ENCODE measurements at places on chromosomes 5 and 9.

DNA sequence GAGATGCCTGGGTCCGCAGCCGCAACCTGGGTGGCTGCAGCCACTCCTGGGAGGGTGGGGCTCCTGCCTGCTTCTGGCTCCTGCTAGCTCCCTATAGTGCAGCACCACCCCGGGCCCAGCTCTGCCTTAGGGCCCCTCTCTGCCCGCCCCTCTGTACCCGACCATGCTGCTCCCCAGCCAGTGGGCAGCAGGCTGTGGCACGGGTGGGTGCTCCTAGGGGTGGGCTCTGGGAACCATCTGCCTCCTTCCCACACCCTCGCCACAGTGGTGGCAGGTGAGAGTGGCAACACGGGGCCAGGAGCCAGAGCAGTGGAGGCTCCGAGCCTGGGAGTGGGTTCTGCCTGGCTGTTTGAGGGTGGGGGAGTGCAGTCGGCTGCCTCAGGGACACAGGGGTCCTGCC is 7.8 kb upstream of the MTMR12 start:
- no peak for DNase-seq
- no peaks in the 10 kb centered on the region for H3K27me3 ChIP-seq
- peaks cover 1% of the 10 kb centered on the region for H3K36me3 ChIP-seq
- no peak overlapping the region for H3K4me3 ChIP-seq

GRCh38 chr9:71120501-71121247 is 747 bp downstream of the TRPM3 start:
- no peak for DNase-seq
- no peaks in the 10 kb centered on the region for H3K4me1 ChIP-seq
- H3K4me3 ChIP-seq = no peak overlapping the region
- H3K27me3 ChIP-seq = peaks cover 7% of the 10 kb centered on the region
- H3K27ac ChIP-seq = no peak overlapping the region

DNA sequence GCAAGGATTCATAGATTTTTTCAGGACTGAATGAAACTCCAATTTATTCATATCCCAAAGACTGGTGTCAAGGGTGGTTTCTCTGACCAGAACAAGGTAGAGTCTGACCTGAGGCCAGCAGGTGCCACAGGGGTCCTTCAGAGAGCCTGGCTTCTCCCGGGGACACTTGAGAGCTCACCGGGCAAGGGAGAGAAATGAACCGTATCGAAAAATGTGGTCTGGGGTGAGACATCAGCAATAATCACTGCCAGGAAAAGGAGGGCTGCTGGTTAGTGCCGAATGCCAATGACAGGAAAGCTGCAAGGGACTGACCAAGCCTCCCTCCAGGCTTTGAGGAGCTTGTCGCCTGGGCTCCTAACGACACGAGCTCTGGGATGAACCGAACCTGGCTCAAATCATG is 142.7 kb downstream of the TTLL11 start:
- DNase-seq = no peak
- H3K27ac ChIP-seq = no peak overlapping the region
- no peaks in the 10 kb centered on the region for H3K27me3 ChIP-seq
- no peaks in the 10 kb centered on the region for H3K4me1 ChIP-seq
- H3K4me3 ChIP-seq = no peak overlapping the region
- no peaks in the 10 kb centered on the region for H3K36me3 ChIP-seq

GRCh38 chr5:172223901-172224873 is 30.2 kb downstream of the EFCAB9 start:
- H3K36me3 ChIP-seq = peaks cover 50% of the 10 kb centered on the region
- peaks cover 30% of the 10 kb centered on the region for H3K4me1 ChIP-seq
- no peak overlapping the region for H3K4me3 ChIP-seq
- no peaks in the 10 kb centered on the region for H3K27me3 ChIP-seq
- peak; percentile 77 for DNase-seq

GRCh38 chr5:156473269-156473908 is 146.4 kb downstream of the SGCD start:
- peaks cover 10% of the 10 kb centered on the region for H3K27me3 ChIP-seq
- H3K27ac ChIP-seq = no peak overlapping the region
- peaks cover 3% of the 10 kb centered on the region for H3K4me1 ChIP-seq

- no peak for DNase-seq
- no peaks in the 10 kb centered on the region for H3K36me3 ChIP-seq
- no peak overlapping the region for H3K27ac ChIP-seq
- no peak overlapping the region for H3K4me3 ChIP-seq
Observed at GRCh38 chr9:19162956-19163355, 35.7 kb upstream of the PLIN2 start.

DNA sequence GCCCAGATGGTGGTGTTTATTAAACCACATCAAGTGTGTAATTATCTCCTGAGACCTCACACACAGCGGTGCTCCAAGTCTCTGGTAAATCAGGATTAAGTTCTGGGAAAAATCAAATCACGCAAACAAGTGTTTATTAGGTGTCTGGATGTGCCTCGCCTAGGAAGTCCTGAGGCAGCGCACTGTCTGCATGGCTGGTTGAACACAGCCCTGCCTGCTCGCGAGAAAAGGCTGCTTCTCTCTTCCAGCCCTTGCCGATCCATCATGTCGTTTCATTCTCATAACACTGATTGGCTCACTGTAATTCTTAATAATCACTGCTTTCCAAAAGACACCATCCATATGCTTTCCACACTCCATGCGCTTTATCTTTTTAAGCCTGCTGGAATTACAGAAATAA is 229.6 kb upstream of the DAP start:
- peaks cover 8% of the 10 kb centered on the region for H3K4me1 ChIP-seq
- H3K27me3 ChIP-seq = peaks cover 13% of the 10 kb centered on the region
- no peak for DNase-seq
- no peak overlapping the region for H3K27ac ChIP-seq

GRCh38 chr9:109914280-109915027 is 134.5 kb downstream of the PALM2AKAP2 start:
- H3K36me3 ChIP-seq = no peaks in the 10 kb centered on the region
- H3K4me3 ChIP-seq = no peak overlapping the region
- peaks cover 16% of the 10 kb centered on the region for H3K4me1 ChIP-seq
- H3K27me3 ChIP-seq = peaks cover 4% of the 10 kb centered on the region
- DNase-seq = no peak
- no peak overlapping the region for H3K27ac ChIP-seq

DNA sequence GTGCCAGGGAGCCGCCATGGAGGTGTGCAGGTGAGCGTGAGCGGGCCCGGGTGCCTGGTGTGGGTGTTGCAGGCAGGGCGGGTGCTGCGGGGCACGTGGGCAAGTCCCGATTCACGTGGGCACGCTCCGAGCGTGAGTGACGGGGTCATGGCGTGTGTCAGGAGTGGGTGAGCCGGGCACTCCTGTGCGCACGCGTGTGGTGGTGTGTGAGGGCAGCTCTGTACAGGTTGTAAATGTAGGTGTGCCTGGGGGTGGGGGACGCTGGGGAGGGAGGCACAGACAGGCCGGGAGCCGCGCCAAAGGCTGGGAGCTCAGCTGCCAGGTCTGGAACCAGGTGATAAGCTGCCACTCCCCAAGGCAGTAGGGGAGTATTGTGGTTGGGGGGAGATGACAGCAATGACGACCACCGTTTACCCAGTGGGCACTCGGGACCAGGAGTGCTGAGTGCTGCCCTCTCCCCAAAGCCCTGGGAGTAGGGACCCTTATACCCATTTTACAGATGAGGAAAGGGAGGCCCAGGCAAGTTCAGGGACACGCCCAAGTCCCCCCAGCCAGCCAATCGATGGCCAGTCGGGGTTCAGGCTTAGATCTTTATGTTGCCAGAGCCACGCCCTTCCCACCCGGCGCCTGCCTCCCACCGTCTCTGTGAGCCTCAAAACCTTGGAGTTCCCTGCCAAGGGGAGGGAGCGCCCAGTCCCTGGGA is 9.6 kb downstream of the NCS1 start:
- H3K36me3 ChIP-seq = no peaks in the 10 kb centered on the region
- H3K27me3 ChIP-seq = no peaks in the 10 kb centered on the region
- H3K27ac ChIP-seq = no peak overlapping the region
- no peak for DNase-seq
- no peak overlapping the region for H3K4me3 ChIP-seq
- H3K4me1 ChIP-seq = no peaks in the 10 kb centered on the region

- H3K36me3 ChIP-seq = no peaks in the 10 kb centered on the region
- H3K4me3 ChIP-seq = no peak overlapping the region
- H3K27ac ChIP-seq = no peak overlapping the region
- H3K27me3 ChIP-seq = no peaks in the 10 kb centered on the region
- peaks cover 2% of the 10 kb centered on the region for H3K4me1 ChIP-seq
Observed at GRCh38 chr5:89293810-89294209, 410.8 kb upstream of the MEF2C start.

GRCh38 chr9:124814164-124814535 is 37.2 kb downstream of the OLFML2A start:
- no peak overlapping the region for H3K4me3 ChIP-seq
- no peak overlapping the region for H3K27ac ChIP-seq
- peaks cover 7% of the 10 kb centered on the region for H3K4me1 ChIP-seq
- no peak for DNase-seq
- H3K27me3 ChIP-seq = peaks cover 6% of the 10 kb centered on the region
- H3K36me3 ChIP-seq = no peaks in the 10 kb centered on the region

GRCh38 chr5:115758356-115758755 is 58.1 kb downstream of the CDO1 start:
- peak; percentile 4 for DNase-seq
- H3K27me3 ChIP-seq = peaks cover 22% of the 10 kb centered on the region
- no peak overlapping the region for H3K27ac ChIP-seq
- H3K4me1 ChIP-seq = no peaks in the 10 kb centered on the region

DNA sequence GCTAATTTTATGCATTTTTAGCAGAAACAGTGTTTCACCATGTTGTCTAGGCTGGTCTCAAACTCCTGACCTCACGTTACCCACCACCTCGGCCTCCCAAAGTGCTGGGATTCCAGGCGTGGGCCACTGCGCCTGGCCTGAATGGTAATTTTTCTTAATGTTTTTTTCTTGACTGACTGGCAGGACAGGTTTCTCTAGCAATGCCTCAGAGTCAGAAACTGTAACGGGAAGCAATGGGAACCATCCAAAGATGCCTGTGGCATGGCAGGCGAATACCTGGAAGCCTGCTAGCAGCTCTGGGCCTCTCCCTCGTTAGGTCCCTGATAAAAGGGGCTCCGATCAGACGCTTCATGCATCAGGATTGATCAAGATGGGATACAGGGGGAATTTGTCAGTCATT is 639.2 kb downstream of the NR2F1-AS1 start:
- no peak overlapping the region for H3K4me3 ChIP-seq
- no peak overlapping the region for H3K27ac ChIP-seq
- no peaks in the 10 kb centered on the region for H3K36me3 ChIP-seq

DNA sequence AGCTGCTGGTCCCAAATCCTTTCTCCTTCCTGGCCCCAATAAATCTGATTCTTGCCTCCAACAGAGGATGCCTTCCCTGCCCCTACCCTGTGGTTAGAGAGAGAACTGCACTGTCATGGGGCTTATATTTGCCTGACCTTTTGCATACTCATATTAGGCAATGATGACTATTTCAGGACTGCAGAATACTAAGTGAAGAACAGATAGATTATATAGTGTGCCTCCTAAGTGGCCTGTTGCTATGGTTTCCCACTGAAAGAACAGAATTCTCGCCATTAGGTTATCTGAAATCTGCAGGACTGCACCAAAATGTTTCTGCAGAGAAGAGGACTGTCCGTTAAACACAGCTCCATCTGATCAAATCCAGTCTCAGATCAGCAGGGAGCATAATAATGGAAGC is 87.3 kb upstream of the CCNG1 start:
- H3K4me3 ChIP-seq = no peak overlapping the region
- DNase-seq = no peak
- peaks cover 1% of the 10 kb centered on the region for H3K27me3 ChIP-seq

DNA sequence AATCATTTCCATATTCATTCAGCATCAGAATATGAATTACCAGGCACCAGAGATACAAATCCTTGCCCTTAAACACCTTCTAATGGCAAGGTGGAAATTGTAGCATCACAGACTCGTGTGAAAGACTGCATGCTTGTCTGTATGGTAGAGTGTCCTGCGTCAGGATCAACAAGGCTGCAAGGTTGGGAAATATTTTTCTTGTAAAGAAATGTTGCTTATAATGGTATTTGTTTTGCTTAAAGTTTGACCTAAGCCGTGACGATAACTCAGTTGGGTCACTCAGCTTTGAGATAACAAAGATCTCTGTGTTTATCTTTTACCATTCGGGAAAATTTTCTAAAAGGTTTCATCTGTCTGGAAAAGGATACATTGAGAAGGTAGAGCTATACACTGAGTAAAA is 87.6 kb downstream of the BASP1 start:
- H3K36me3 ChIP-seq = no peaks in the 10 kb centered on the region
- DNase-seq = no peak
- H3K27me3 ChIP-seq = no peaks in the 10 kb centered on the region
- no peak overlapping the region for H3K4me3 ChIP-seq
- no peaks in the 10 kb centered on the region for H3K4me1 ChIP-seq
- no peak overlapping the region for H3K27ac ChIP-seq

DNA sequence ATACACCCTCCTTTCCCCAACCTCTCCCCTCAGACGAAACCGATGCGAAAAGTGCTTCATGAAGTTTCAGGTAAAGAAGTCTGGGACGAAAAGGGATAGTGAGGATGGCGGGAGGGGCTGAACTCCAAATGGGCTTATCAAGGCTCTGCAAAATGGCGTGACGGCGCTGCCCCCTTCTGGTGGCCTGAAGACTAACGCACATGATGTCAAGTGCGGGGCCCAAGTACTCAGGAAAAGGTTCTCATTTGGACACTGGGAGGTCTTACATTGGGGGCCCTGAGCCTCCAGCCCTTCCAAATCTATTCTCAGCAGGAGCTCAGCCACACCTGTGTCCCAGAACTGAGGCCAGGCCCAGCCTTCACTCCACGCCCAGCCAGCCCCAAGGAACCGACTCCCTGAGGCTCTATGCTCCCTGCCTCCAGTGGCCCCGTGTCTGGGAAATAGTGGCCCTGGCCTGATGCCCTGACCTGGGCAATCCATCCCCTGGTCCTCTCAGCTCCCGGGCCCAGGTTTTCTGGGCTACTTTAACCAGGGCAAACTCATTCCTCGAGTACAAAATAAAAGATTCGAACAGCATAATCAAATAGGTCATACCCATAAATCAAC is 119.9 kb downstream of the KCNIP1 start:
- peak; percentile 53 for DNase-seq
- no peak overlapping the region for H3K27ac ChIP-seq
- no peak overlapping the region for H3K4me3 ChIP-seq

- DNase-seq = no peak
- no peaks in the 10 kb centered on the region for H3K36me3 ChIP-seq
- no peak overlapping the region for H3K4me3 ChIP-seq
- no peak overlapping the region for H3K27ac ChIP-seq
- no peaks in the 10 kb centered on the region for H3K4me1 ChIP-seq
Observed at GRCh38 chr9:106112935-106113334, 418.6 kb downstream of the TMEM38B start.

GRCh38 chr9:134842321-134842720 is 38.3 kb upstream of the FCN2 start:
- no peak overlapping the region for H3K27ac ChIP-seq
- H3K4me3 ChIP-seq = no peak overlapping the region
- H3K27me3 ChIP-seq = no peaks in the 10 kb centered on the region

DNA sequence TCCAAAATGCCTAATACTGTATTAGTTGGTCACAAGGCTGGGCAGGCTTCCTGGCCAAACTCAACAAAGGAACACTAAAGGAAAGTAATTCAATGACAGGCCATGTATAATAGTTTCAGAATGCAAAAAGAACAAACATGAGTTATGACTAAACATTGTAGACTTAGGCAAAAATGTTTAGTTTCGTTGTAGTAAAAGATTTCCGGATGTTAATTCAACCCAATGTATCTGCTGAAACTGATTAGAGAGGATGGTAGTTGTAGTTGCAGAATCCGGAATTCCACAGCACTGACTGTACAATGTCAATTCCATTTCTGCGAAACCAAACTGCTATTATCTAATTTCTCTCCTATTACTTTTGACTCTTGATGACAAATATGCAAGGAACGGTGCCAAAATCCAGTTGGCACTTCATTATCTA is 117.9 kb upstream of the FST start:
- H3K4me1 ChIP-seq = no peaks in the 10 kb centered on the region
- H3K27ac ChIP-seq = no peak overlapping the region
- no peaks in the 10 kb centered on the region for H3K36me3 ChIP-seq
- peaks cover 2% of the 10 kb centered on the region for H3K27me3 ChIP-seq

Measured in activated CD8-positive, alpha-beta T cell treated with anti-CD3 and anti-CD28 coated beads for 36 hours (primary cell).